ENCODE measurements at places on chromosomes 5 and 9. TPM values are rescaled to one million over a fixed set of nuclear protein-coding genes. Genes with fewer than 3 reads are reported as not detected.

GRCh38 chr5:141707510-141707909, 25.5 kb upstream of the ARAP3 start:
- no peaks in the 10 kb centered on the region for H3K4me1 ChIP-seq
- no peaks in the 10 kb centered on the region for H3K36me3 ChIP-seq
- no peak overlapping the region for H3K4me3 ChIP-seq
- H3K27ac ChIP-seq, result no peak overlapping the region

The PDE8B gene
- total RNA-seq, result not detected

The NOXA1 gene
- total RNA-seq, result 1.8 TPM

- DNase-seq, result no peak
- no peak overlapping the region for H3K4me3 ChIP-seq
- no peaks in the 10 kb centered on the region for H3K36me3 ChIP-seq
Observed at GRCh38 chr5:108515517-108516105, 133.7 kb upstream of the FBXL17 start.

DNA sequence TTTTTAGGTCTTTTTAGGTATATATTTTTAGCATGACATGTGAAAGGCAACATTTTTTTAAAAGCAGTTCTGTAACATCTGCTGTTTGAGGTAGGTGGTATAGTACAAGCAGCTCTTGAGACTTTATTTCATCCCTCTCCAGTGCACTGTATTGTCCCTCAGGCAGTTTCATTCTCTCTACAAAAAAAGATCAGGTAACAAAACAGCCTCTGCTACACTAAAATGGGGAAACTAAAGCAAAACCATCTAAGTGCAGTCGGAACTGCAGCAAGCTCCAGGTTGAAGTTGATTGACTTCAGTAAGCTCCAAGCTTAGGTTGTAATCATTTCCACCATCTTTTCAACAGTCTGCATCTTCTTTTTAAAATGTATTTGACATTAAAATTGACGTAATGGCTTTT, 195.6 kb downstream of the DEPDC1B start:
- no peaks in the 10 kb centered on the region for H3K27me3 ChIP-seq
- DNase-seq, result no peak
- no peak overlapping the region for H3K4me3 ChIP-seq
- H3K36me3 ChIP-seq, result no peaks in the 10 kb centered on the region
- H3K27ac ChIP-seq, result no peak overlapping the region
- H3K4me1 ChIP-seq, result no peaks in the 10 kb centered on the region

The SSNA1 gene
- 69.2 TPM for total RNA-seq

The BTNL3 gene
- total RNA-seq, result not detected

GRCh38 chr5:58503390-58504046, 12.3 kb downstream of the GAPT start:
- no peak overlapping the region for H3K27ac ChIP-seq
- no peaks in the 10 kb centered on the region for H3K36me3 ChIP-seq
- no peak overlapping the region for H3K4me3 ChIP-seq
- H3K4me1 ChIP-seq, result peaks cover 2% of the 10 kb centered on the region
- H3K27me3 ChIP-seq, result no peaks in the 10 kb centered on the region

DNA sequence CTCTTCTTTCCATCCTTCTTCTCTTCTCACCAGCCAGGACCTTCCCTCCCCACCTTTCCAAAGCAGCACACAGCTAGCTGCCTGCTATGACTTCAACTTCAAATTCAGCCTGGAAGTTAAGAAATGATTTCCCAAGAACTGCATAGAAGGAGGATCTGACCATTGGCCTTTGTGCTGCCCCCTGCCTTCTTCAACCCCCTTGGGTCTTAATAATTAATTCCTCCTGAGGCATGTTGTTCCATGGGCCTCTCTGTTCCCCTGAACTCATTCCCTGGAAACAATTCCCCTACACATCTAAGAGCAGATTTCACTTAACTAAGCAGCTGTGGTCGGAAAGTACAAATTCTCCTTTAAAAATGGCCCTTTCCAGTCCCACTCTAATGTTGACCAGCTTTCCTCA, 62.4 kb downstream of the ADAMTS12 start:
- no peak overlapping the region for H3K27ac ChIP-seq
- H3K36me3 ChIP-seq, result no peaks in the 10 kb centered on the region
- H3K4me3 ChIP-seq, result no peak overlapping the region
- DNase-seq, result no peak
- H3K4me1 ChIP-seq, result peaks cover 7% of the 10 kb centered on the region

GRCh38 chr9:103025796-103026195, 30.7 kb downstream of the CYLC2 start:
- DNase-seq, result no peak
- no peak overlapping the region for H3K27ac ChIP-seq
- H3K36me3 ChIP-seq, result peaks cover 11% of the 10 kb centered on the region
- H3K4me3 ChIP-seq, result no peak overlapping the region

DNA sequence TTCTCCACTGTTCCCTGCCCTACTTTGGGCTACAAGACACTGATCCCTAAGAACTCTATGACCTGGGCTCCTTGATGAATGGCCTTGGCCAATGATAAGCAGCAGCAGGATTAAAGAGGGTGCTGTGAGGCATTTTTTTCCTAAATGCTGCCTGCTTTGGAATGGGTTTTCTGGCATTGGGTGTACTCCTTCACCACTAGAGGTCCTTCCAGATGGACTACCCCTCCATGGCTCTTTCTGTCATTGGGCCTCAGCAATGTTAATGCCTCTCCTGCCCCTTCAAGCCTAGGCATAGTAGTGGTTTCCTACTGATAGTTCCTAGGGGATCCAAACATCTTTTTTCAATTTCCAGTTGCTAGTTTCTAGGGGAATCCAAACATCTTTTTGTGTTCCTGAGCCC, 319.3 kb upstream of the RPS23 start:
- H3K4me3 ChIP-seq, result no peak overlapping the region
- H3K36me3 ChIP-seq, result no peaks in the 10 kb centered on the region
- no peak overlapping the region for H3K27ac ChIP-seq
- DNase-seq, result peak; percentile 60

DNA sequence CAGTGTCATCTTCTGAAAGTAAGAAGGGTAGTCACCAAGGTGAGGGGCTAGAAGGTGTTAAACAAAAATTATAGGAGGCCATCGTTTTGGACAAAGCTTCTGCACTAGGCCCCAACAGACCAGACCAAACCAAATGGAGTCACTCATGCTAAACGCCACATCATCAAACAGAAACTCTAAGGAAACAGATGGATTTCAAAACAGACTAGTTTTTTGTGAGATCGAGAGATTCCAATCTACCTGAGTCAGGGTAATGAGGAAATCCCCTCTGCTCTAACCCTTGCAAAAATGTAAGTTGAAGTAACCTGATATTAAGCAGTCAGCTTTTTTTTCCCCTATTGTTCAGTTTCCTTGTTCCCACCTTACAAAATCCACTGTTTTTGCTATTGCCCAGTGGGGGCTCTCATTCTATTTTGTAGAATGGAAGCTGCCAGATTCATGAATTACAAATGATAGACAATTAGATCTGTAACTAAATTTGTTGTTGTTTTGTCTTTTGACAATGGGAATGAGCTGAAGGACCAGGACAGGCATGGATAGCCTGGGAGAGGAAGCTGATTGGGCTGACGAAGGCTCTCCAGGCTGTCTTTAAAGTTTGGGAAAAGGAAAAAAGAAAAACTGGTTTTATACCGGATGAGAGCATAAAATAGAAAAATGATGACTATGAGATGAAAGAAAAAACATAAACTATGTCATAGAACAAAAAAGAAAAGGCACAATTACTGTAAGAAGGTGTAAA, 94.7 kb upstream of the ADAMTSL1 start:
- no peak for DNase-seq
- no peak overlapping the region for H3K27ac ChIP-seq
- no peaks in the 10 kb centered on the region for H3K4me1 ChIP-seq
- no peaks in the 10 kb centered on the region for H3K27me3 ChIP-seq
- H3K36me3 ChIP-seq, result no peaks in the 10 kb centered on the region
